ENCODE measurements at places on chromosomes 7 and 10.

DNA sequence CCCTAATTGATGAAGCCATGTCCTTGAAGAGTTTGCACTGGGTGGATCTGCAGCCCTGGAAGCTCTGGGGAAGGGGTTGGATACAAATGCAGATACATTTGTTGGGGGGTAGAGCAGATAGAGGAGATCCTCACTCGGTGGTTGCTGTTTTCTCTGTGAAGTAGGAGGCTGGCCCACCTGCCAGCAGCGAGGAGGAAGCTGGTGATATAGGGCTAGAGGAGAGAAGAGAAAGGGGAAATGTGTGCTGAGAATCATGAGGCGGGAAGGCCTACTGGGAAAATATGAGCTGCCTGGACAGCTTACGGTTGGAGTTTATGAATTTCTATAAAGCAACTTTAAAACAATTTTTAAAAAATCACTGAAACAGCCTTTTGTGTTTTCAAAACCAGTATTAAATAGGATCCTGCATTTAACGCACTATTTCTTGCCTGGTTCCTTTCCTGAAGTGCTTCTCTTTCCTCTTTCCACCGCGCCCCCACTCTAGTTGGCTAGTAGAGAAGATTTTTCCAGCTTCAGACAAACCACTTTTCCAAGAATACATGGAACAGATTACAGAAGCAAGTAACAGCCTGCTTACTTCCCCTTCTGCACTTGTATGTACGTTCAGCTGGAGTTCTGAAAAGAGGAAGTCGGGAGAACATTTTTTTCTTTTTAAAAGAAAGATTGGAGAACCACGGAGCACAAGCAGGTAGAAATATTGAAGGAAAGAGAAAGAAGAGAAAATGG lies 100.6 kb upstream of the GLCCI1 start:
- no peak for DNase-seq

- DNase-seq = no peak
Observed at GRCh38 chr10:5018134-5018533, 14.5 kb upstream of the AKR1C2 start.

DNA sequence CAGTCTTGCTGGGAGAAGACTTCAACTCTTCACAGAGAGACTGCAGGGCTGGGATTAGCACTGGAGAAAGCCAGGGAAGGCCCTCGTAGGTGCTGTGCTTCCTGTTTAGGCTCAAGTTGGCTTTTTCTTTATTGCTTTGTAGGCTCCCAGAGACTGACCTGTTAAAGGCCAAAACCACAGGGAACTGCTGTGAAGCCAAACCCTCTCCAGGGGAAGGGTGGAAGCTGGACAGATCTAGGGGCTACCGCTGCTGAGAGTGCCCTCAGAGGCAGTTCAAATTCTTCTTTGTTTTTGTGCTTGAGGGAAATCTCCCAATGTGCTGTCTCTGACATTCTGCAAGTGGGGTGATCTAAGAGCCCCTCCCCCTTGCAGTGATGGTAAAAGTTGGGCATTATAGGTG lies 198.4 kb downstream of the CNTNAP2 start:
- no peak for DNase-seq

GRCh38 chr10:10869592-10869991 lies 148.1 kb upstream of the CELF2 start:
- DNase-seq = no peak

- no peak for DNase-seq
Observed at GRCh38 chr10:24231200-24231599, 22.3 kb downstream of the KIAA1217 start.
